ENCODE measurements at places on chromosomes 5 and 9.
A peak's percentile ranks its signal among the peaks of the same experiment; 100 is the strongest.

- DNase-seq, result no peak
These were observed 39.5 kb downstream of the TENT4A start for GRCh38 chr5:6752782-6753181.

DNA sequence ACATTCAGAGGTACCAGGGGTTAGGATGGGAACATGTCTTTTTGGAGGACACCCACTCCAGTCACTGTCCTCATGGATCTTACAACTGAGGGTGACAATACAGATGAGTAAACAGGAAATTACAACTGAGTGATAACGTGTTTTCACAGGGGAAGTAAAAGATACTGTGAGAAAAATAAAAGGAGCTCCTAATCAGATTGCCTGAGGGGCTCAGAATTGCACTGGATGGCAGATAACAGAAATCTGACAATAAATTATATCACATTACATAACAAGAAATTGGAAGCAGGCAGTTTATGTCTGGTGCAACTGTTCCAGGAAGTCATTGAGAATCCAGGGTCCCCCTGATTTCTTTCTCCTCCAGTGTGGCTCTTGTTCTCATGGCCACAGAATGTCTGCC is 40.1 kb upstream of the PCSK1 start:
- DNase-seq, result no peak

DNA sequence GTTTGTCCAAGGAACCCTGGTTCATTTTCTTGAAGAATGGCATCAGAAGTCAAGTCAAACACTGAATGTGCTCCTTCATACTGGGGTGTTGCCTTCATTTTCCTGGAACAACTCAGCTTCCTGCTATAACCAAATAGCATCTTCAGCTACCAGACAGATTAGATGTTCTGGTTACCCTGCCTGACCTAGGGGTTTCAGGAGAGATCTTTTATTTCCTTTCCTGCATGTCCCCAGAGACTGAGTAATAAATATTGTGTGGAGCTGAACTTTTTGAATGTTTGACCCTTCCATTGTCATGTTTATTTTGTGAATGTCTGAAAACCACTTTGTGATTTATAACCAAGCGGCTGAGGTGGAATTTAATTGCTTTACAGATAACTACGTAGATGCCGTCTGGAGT is 147.1 kb downstream of the IRX1 start:
- DNase-seq, result no peak

- no peak for DNase-seq
These were observed 68.1 kb upstream of the FBXL7 start for GRCh38 chr5:15431923-15432322.

DNA sequence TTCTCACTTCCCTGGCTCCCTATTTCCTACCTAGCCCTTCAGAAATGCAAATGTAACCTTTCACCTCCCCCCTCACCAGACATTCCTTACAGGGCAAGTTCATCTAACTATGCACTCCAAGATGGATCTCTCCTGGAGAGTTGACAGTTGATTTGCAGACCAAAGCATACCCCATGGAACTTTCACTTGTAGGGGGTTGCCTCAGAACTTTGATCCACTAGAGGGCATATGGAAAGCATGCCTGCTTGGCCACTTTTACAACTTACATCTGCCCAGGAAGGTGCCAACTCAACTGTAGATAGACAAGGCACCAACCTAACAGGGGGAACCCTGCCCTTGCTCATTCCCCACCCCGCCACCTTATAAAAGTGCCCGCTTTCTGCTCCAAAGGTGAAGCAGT is 187.8 kb downstream of the NXNL2 start:
- no peak for DNase-seq

GRCh38 chr9:136939996-136940525 is 4.5 kb downstream of the FBXW5 start:
- DNase-seq, result no peak

- no peak for DNase-seq
These were observed 14.8 kb downstream of the IL9 start for GRCh38 chr5:135880801-135881200.

DNA sequence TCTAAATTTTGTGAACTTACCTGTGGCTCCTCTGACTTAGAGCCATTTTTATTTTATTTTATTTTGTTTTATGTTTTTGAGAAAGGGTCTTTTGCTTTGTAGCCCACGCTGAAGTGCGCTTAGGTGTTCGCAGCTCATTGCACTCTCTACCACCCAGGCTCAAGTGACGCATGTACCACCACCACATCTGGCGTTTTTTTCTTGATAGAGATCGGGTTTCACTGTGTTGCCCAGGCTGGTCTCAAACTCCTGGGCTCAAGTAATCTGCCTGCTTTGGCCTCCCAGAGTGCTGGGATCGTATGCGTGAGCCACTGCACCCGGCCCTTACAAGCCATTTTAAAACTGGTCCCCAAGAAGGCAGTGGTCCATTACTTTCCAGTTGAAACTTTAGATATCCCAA is 18.5 kb downstream of the MATR3 start:
- DNase-seq, result no peak

DNA sequence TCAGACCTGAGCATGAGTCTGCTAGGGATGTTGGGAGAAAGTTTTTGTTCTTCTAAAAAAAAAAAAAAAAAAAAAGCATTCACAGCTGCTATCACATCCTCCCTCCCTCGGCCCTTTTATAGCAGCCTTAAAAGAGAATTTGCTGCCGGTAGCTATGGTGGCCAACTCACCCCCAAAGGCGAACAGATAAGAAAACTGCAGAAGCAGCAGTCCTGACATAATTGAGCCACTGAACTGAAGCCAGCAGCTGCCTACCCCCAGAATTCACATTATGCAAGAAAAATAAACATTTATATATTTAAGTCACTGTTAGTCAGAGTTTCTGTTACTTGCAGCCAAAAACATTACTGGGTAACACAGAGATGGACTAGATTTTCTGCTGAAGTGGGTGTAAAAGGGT is 124.3 kb upstream of the SMARCA2 start:
- DNase-seq, result no peak

GRCh38 chr9:7097040-7097715 is 339.4 kb downstream of the KDM4C start:
- no peak for DNase-seq

DNA sequence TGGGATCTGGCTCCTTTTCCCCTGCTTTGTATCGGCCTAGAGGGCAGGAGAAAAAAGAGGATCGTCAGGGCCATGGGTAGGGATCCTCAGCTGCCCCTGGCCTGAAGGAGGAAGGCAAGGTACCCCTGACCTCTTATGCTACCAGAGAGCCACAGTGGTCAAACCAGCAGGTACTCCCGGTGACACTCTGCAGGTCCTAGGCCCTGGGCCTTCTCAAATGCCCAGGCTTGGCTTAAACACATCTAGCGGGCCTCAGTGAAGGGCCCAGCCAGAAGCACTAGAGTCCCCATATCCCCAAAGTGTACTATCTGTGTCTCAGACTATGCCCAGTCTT is 3.5 kb downstream of the IRF1 start:
- DNase-seq, result no peak

DNA sequence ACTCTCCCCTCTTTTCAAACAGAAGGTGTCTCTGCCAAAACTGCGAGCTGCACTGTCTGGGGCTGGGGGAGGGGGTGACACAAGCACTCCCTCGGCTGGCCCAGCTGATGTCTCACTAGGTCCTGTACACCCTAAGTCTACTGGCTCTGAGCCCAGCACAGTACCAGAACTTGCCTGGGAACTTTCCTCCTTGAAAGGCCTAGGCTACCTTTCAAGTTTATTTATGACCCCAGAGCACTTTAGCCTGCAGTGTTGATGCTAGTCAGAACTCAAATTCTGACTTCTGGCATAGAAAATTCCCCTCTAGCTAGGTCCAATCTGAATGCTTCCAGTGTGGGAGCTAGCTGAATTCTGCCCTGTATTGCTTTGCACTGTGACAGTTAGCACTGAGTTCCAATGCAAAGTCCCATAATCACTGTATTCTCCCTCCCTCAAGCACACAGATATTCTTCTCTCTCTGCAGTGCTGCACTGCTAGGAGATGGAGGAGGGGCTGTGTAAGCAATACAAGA is 10.5 kb downstream of the LURAP1L start:
- DNase-seq, result no peak

DNA sequence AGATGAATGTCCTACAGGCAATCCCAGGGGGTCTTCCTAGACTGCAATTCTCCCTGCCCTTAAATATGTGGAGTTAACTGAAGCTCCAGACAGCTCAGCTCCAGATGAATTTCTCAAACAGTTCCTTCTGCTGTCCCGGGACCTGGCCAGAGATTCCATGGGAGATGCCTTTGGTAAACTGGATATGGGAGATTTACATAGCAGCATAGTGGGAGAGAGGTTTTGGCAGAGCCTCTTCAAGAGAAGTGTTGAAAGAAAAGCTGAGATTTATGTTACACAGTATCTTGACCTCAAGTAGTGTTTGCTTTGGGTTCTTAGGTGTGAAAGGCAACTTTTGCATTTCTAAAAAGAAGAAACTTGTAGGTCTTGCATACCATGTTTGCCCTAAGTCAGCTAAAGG is 364.9 kb downstream of the ARRDC3 start:
- no peak for DNase-seq

DNA sequence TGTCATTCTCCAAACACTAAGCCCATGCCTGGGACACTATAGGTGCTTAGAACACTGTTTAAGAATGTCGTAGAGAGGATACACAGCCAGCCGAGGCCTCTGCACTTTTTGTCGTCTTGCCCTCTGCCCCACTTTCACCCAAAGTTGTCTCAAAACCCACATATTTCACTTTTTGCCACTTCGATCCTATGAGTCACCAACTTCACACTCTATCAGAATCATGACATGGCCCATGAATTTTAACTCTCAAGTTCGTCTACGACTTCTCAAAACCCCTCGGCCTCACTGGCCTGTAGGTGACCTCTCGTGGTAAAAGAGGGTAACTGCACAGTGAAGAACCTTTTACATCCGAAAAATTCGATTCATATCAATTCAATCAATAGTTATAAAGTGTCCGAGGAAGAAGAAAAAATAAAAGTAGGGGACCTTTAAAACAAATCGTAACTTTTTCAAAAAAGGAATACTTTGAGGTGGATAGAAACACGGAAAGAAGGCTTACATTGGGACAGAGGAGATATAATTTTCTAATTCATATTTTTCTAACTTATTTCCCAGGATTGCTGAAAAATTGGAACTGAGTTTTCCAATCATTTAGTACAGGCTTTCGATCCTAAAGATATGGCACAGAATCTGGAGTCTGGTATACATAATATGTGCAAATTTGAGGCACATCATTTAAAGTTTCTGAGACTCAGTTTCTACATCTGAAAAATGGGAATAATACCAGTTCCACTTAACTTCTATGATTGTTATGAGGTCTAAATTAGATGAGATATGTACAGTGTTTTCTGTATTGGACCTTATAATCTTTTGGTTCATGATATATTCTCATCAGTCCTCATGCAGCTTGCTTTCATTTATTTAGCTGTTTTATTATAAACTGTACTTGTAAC is 122.6 kb downstream of the APBA1 start:
- DNase-seq, result no peak

GRCh38 chr5:54727874-54728587 is 210.5 kb downstream of the SNX18 start:
- no peak for DNase-seq

- DNase-seq, result no peak
These were observed 390.4 kb upstream of the CDH6 start for GRCh38 chr5:30802961-30803705.

DNA sequence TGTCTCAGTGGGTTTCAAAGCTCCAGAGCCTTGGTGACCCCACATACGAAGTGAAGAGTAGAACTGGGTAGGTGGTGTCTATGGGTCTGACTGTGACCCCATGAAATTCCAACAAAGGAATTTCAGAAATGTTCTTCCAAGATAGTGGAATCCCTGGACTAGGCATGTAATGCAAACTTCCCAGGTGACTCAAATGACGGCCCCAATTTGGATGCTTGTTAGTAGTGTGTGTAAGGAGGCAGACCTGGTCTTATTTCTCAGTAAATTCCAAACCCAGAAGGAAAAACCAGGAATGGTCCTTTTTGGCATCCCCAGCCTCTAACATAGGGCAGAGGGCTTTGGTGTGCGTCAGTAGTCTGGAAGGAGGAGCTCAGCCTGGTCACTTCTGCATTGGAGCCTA is 43.6 kb upstream of the ABCA1 start:
- DNase-seq, result no peak

DNA sequence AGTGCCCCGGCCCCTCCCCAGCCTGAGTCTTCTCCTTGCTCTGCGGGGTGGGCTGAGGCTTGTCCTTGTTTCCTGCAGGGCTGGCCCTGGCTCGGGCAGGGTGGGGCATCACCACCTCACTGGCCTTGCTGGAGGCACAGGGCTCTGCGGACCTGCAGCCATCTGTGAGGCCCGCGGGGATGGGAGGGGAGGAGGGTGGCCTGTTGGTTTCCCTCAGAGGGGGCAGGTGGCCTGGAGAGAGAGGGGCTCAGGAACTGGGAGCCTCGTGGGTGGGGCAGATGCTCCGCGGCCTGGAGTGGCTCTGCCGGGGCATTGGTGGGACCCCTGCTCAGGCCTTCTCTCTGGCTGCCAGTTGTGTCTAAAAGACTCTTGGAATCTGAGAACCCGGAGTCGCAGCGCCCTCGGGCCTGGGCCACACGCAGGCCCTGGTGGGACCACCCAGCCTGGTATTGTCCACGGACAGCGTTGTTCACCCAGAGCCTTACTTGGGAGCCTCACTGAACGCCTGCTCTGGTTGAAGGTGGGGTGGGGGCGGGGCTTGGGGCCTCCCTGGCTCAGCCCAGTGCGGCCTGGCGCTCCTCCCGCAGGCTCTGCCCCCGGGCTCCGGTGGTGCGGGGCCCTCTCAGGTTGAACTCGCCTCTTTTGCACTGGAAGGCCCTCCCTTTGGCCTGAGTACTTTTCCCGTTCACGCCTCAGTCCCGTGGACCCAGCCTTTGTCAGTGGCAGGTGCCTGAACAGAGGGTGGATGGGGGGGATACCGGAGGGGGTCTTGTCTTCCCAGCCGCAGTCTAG is 111.3 kb downstream of the RXRA start:
- no peak for DNase-seq

GRCh38 chr9:93586290-93587057 is 10.1 kb downstream of the PHF2 start:
- DNase-seq, result no peak

GRCh38 chr9:113578882-113579282 is 115.4 kb downstream of the RGS3 start:
- peak; percentile 80 for DNase-seq

DNA sequence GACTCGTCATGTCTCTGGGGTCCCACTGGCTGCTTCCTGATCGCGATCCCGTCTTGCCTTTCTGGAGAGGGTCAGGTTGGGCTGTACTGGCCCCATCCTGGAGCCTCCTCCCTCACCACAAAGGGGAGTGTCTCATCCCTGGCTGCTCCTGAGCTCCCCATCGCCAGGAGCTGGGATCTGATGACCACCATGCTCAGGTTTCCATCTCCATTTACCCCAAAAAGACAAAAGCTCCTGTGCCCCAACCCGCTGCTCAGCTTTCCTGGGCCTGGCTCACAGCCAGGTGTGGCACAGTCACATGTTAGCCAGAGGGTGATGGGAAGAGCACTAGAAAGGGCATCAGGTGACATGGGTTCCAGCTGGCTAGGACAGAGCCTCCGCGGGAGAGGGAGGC is 47.3 kb upstream of the CDKN2AIPNL start:
- no peak for DNase-seq

DNA sequence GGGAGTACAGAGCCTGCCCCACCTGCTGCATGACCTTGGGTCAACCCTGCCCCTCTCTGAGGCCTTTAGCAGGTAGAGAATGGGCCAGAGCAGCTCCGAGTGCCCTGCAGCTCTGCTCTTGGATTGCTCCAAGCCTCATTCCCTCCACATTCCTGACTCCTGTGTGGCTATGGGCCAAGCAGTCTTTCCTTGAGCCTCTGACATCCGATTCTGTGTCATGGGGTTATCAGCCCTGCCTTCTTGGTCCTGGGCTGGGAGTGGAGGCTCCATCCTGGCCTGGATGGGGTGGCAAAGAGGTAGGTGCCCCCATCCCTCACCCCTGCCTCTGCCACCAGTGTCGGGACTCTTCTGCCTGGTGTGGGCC is 13.7 kb downstream of the FPGS start:
- no peak for DNase-seq

- no peak for DNase-seq
These were observed 728.9 kb downstream of the MAT2B start for GRCh38 chr5:164234321-164234720.

Data from stimulated activated CD4-positive, alpha-beta T cell treated with anti-CD3 and anti-CD28 coated beads, Interleukin-12 subunit alpha, Interleukin-12 subunit beta, amount 100 ng/mL, for 48 hours (primary cell).